ENCODE measurements at places on chromosomes 13 and 19.
A peak's percentile ranks its signal among the peaks of the same experiment; 100 is the strongest.

DNA sequence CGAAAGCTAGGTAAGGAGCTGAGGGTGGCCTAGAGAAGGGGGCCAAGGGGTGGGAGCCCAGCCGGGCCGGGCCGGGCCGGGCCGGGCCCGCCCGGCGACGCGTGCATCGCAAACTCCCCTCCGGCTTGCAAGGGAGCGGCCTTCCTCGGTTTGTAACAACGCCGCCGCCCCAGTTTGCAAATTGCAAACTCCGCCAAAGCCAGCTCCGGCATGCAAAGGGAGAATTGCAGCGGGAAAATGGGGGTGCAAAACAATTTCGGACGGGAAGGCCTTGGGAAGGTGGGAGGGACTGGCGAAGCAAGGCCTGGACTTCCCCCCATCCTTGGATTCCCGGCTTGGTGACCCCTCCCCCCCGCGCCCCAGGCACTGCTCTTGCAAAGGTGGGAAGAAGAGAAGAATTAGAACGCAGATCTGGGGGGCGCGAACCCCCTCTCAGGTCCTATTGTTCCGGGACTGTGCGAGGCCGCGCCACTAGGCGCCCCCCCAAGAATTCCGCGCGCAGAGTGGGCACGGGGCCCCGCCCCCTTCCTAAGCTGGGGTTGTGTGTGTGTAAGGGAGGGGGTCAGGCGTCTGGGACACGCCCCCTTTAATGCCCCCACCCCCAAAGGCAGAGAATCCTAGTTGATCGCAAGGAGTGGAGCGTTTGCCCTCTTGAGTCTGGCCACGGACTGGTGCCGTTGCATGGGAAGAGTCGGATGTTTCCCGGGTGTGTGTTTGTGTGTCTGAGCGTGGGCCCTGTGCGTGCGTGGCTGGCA, 926 bp downstream of the PRR12 start:
- DNase-seq = peak; percentile 54

- no peak for DNase-seq
Measured at GRCh38 chr19:46605356-46605821, 4.3 kb downstream of the CALM3 start.

DNA sequence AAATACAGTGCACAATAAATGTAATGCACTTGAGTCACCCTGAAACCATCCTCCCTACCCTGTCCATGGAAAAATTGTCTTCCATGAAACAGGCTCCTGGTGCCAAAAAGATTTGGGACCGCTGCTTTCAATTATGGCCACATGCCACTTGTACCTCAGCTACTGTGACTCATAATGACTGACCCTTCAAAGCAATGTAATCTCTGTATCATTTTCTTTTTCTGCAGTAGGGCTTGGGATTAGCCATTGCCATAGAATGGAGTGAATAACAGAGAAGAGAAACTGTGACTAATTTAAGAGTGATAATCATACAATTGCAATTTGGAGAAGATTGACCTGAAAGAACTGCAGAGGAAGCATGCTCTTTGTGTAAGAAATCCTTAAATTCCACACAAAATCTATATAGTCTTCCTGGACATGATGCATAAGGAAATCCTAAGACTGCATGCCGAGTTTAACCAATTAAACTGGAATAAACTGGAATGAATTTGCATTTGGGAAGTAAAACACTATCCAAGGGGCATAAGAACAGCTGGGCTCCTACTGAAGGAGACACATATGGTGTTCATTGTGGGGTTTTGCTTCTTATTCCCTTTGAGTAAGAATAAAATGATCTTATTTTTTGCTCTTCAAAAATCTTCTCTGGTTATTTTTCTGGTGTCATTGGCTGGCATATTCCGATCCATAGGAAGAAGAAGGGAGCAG, 59.5 kb upstream of the SLC7A1 start:
- no peak for DNase-seq

DNA sequence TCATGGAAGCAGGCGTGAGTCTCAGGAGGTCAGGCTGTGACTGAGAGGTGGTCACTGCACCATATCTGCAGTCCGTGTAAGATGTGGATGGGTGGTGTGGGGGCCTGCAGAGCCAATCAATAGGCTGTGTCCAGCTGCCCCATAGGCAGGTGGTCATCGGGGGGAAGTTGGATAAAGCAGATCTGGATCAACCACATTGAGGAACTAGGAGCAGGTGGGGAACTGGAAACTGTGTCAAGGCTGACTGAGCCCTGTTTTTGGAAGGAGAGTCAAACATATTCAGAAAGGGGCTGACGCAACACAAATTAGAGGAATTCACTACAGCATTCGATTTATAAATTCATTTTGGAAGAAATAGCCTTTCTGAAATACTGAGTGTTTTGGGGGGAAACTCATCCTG, 15.0 kb downstream of the CLEC4M start:
- no peak for DNase-seq

- DNase-seq = no peak
Measured at GRCh38 chr13:59542303-59542702, 621.4 kb downstream of the DIAPH3 start.

- no peak for DNase-seq
Measured at GRCh38 chr13:69857183-69857821, 250.3 kb upstream of the ATXN8OS start.

GRCh38 chr13:62551588-62551987, 1135.9 kb upstream of the PCDH20 start:
- no peak for DNase-seq

DNA sequence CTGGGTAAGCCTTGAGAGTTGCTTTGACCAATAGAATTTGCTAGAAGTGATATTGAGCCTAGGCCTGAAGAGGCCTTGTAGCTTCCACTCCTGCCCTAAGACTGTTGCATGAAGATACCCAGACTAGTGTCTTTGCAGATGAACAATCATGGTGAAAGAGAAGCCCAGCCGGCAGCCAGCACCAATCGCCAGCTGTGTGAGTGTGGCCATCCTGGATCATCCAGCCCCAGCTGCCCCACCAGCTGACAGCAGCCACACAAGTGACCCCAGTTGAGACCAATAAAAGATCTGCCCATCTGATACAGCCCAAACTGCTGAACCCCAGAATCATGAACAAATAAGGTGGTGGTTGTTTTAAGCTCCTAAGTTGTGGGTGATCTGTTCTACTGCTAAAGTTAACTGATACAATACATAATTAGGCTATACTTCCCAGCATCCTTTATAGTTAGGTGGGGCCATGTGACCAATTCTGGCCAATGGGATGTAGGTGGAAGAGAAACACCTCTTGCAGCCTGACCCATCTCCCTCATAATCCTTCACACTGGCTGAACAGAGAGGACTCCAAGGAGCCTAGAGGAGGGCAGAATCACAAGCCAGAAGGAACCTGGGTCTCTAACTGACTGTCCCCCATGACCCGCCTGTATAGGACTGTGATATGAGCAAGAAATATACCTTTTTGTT, 9.4 kb upstream of the ZNF428 start:
- DNase-seq = no peak

GRCh38 chr19:54021363-54021762, 29.9 kb downstream of the CACNG6 start:
- DNase-seq = no peak

- peak; percentile 25 for DNase-seq
Measured at GRCh38 chr19:14434543-14435319, 1.6 kb downstream of the PKN1 start.

GRCh38 chr13:88800505-88800904, 1129.3 kb downstream of the SLITRK5 start:
- DNase-seq = no peak

DNA sequence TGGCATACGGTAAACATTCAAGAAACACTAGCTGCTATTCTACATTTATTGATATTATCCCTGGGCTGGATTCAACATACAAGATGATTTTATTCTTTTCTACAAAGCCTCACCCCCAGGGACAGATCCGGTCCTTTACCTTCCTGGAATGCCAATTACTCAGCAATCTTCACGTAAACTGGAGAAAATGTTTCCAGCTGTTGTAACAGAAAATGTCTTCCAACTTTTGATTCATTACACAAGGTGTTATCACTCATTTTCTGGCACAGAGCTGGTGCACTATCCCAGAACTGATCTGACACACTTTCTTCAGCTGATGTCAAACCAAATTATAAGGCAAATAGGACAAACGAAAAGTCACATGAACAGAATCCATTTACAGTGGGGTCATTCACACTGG, 33.1 kb downstream of the DCLK1 start:
- no peak for DNase-seq

DNA sequence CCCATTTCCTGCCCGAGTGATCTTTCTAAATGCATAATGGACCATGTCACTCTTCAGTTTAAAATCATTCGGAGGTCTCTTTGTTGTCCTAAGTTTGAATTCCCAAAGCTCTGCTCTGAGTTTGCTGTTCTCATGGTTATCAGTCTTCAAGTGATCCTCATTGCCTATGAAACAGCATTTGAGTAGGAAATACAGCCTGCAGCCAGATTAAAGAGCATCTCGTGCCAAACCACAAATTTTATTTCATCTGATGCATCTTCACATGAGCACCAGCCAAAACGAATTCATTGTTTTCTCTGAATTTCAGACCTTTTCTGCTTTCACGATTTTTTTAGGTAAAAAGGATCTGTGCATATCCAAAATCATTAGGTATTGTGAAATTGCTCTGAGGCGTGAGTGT, 299.6 kb downstream of the TDRD3 start:
- DNase-seq = no peak
